ENCODE measurements at places on chromosomes 2 and 18.

DNA sequence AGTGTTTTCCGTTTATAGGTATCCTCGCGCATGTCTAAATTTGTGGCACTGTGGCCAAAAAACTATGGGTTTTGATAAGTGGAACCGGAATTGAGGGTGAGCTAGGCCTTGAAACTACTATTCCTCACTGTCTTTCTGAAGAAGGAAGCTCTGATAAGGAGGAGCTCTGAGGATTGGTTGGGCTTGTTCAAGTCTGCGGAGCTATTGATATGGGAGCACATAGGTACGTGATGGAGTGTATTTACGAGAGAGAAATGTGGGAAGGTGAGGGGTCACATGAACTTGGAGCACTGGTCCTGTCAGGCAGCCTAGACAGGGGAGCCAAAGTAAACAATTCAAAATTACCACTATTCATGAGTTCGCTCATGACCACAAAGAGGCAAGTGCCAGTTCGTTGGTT is 131.4 kb downstream of the BABAM2 start:
- no peak for DNase-seq

DNA sequence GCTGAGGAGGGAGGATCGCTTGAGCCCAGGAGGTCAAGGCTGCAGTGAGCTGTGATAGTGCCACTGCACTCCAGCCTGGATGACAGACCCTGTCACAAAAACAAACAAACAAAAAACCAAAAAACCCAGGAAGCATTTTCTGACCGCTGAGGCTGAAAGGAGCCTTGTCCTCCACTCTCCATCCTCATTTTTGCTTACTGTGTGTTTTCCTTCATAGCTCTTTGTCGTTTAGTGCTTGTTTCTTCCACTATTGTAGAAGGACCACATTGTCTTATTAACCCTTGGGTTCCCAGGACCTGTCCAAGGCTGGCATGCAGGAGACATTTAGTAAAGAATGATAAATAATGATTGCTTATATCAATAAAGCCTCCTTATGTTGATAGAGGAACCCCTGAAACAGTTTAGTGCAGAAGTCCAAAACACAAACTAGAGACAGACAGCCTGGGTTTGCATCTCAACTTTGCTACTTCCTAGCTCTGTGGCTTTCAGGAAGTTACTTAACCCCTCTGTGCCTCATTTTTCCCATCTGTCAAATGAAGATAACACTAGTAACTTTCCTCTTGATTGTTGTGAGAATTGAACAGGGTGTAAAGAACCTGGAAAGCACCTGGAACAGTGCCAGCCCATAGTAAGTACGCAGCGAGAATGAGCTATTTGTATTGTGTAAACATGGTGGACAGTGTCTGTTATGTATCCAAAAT is 126.0 kb downstream of the LPIN1 start:
- no peak for DNase-seq

DNA sequence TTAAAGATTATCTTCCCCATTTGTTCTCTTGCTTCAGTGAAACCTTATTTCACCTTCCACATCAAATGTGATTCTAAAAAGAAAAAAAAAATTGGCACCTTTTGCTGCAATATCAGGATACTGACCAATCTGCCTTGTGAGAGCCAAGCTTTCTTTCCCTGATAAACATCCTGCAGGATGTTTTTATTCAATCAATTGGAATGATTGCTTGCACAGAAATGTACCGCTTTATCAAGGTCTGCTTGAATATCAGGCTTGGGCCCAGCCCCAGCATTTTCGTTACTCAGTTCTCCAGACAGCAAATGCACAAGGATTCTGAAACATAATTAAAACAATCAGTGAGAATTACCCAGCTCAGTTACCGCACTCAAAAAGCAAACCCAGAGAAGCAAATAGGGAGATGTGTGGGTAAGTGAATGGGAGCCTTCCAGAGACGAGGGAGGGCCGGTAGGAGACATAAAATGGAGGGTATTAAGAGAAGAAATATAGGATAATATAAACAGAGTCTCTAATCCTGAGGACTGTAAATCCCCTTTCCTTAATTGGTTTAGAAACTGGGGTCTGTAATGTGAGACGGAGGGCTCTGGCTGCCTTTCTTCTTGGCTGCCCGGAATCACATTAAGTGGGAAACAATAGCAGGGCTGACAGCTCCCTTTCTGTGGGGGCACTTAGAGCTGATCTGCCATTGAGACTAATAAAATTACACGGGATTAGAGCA is 291.8 kb downstream of the ICOS start:
- DNase-seq, result no peak

DNA sequence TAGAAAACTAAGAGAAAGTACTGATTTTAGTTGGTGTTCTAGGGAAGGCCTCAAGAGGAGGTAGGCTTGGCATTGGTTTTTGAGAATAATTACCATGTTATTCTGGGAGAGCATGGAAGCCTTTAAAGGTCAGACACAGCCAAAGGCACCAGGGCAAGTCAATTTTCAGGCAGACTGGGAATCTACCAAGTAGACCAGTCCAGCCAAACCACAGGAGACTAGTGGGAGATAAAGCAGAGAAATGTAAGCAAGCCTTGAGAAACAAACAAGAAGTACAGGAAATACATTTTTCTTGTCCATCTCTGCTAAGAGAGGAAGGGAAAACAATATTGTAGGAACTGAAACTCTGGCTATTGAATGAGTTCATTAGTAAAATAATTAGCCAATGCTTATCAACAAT is 5.5 kb upstream of the CCDC68 start:
- DNase-seq, result no peak

DNA sequence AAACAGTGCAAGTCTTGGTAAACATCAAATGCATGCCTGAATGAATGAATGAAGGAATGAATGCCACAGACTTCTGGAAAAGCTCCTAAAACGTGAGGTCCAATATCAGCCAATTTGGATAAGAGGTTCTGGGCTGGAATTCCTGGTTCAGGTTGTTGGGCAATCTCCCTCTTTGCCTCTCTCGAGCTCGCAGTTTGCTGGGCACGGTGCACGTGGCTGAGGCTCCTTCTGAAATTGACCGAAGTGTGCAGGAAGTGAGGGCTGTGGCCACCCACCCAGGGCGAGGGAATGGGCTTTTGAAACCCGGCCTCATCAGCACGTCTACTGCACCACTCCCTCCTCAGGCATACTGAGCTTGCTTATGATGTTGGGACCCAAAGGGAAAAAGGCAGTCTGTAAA is 288.8 kb upstream of the HS6ST1 start:
- no peak for DNase-seq

DNA sequence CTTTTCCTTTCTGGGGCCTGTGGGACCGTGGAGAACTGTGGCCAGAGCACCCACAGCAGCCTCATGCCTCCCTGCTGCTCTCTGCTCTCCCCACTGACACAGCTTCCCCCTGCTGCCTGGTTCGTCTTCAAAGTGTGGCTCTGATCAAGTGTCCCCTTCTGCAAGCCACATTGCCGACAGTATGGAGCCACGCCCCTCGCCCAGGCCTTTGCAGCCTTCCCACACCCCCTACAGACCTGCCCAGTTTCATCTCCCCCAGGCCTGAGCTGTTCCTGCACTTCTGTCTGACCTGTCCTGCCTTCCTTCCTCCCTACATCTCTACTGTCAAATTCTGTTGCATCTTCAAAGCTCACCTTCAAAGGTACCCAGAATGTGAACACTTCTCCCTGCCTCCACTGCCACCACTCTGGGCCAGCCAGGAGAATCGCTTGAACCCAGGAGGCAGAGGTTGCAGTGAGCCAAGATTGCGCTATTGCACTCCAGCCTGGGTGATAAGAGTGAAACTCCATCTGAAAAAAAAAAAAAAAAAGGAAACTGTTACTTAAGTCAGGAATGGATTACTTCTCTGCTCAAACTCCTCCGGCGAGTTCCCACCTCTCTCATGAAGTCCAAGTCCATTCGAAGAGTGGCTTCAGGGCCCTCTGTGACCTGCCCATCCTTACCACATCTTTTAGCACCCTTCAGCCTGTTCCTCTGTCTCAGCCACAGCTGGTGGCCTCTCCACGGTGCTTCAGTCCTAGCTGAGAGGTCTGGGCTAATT is 29.0 kb upstream of the CATIP start:
- no peak for DNase-seq

DNA sequence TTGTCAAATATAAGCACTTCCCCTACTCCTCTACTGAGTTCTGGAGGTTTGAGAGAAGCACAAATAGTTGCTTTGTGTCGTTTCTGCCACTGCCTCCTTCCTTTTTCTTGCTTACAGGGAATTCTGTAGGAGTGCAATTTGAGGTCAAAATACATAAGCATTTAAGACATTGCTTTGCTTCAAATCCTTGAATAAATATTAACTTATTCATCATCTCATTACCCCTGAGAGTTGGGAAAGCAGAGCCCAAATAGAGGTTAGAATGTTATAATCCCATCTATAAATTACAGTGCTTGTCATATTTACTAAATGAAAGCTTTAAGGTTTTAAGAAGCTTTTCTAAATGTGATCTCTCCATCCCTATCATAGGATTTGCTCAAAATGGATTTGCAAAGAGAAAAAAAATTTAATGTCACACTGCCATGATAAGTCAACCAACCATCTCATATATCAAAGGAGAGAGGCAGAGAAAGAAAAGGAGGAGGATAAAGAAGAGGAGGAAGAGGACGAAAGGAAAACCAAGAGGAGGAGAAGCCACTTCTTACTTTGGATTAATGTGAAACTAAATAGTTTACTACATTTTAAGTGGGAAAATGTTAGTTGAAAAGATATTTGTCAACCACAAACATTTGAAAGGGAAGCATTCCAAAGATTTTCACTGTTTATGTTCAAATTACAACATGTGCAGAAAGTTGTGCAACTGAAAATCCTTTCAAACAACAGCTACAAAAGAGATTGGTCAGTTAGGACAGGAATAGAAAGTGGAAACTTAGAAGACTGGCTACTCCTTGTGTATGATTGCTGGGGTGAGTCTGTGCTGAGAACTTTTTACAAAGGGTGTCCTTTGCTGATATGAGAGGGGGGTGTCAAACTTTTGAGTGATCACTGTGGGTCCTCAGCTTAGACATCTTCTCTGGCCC is 277.3 kb upstream of the FN1 start:
- DNase-seq, result no peak

GRCh38 chr2:146623771-146624170 is 1221.1 kb upstream of the ACVR2A start:
- DNase-seq, result no peak

DNA sequence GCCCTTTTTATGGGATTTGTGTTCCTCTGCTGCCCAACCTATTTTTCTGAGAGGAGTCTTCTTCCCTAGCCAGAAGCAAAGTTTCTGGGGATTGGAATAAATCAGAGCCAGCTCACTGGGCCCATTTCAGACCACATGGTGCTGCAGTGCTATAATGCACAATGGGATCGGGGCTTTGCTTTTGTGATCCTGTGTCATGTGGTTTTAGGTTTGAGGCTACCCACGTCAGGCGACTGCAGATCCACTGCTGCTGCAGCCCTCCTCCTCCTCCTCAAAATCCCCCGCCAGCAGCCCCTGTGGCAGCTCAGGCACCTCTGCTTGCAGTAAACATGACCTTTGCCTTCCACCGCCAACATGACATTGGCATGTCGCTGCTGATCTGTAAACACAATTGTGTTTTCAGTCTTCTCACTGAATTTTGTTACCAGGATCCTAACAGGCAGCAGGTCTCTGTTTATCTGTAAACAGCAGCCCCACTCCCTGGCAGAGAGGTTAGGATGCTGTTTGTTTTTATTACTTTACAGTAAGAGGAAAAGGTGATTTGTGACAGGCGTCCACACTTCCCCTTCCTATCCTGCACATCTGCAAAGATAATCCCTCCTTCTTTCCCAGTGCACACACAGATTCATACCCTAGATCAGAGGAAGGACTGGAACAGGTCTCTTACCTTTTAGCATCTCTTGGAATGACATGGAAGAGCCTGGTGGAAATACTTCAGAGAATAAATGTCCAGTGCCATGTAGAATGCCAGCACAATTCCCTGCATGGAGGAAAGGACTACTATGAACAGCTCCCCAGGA is 130.8 kb downstream of the FOXI3 start:
- no peak for DNase-seq
